Activated B cell treated with CpG ODN at 0.5 μM for 24 hours (primary cell): ENCODE measurements at places on chromosomes 7 and 10. TPM values are rescaled to one million over a fixed set of nuclear protein-coding genes. Genes with fewer than 3 reads are reported as not detected.

- DNase-seq, result no peak
These were observed 625.1 kb downstream of the DNAJB6 start for GRCh38 chr7:157961731-157962457.

The LLCFC1 gene
- total RNA-seq, result not detected in 2 replicates

DNA sequence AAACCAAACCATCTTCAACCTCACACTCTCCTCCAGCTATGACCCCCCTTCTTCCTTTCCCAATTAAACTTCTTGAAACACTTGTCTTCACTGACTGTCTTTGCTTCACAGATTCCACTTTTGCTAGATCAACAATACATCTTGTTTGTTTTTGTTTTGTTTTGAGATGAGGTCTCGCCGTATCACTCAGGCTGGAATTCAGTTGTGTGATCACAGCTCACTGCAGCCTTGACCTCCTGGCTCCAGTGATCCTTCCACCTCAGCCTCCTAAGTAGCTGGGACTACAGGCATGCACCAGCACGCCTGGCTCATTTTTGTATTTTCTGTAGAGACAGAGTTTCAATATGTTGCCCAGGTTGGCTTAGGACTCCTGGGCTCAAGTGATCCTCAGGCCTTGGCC is 59.7 kb downstream of the HIP1 start:
- no peak for DNase-seq

The CALCR gene
- total RNA-seq, result not detected in 2 replicates

GRCh38 chr10:82653244-82654155 is 778.5 kb downstream of the NRG3 start:
- no peak for DNase-seq

The IRF5 gene
- 145 and 164 TPM in 2 replicates for total RNA-seq

The BAMBI gene
- 0.16 and 0.32 TPM in 2 replicates for total RNA-seq

DNA sequence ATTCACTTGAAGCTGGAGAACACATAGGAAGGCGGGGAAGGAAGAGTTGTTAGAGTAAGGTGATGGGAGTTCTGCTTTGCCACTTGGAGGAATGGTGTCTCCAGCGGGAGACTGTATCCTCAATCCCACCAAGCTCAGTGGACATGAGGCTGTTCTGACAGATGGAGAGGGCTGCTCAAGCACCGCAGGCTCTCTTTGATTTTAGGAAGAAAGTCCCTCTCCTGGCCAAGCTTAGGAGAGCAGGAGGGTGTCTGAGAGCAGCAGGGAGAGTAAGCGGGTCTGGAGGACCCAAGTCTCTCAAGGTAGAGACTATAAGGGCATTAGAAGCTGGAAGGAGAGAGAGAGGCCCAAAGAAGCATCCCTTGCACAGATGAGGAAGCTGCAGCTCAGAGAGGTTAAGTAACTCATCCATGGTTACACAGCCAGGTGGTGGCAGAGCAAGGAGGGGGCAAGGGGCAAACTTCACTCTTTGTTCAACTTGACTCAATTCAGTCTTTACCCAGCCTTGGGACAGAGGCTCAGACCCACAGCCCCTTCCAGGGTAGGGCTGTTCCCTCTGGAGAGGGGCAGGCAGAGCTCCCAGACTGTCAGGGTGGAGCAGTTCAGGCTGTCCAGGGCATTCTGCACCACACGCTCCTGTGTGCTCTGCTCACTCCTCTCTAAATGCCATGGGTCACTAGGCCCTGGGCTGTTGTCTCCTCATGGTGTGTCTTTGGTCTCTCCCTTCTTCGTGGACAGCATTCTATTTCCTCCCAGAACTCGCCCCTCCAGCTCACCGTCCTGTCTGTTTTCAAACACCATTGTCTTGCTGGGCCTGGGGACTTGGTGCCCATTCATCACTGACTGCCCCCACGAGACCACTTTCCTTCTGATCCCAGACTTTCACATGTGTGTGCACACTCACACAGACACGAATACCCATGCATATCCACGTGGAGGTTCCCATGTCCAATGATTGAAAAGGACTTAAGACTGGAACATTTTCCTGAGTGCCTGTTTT is 8.9 kb downstream of the CHAT start:
- no peak for DNase-seq

The LRRC18 gene
- total RNA-seq, result not detected in 2 replicates

- DNase-seq, result no peak
These were observed 65.6 kb upstream of the PDGFA start for GRCh38 chr7:585229-585711.

The GPR15LG gene
- total RNA-seq, result not detected in 2 replicates

DNA sequence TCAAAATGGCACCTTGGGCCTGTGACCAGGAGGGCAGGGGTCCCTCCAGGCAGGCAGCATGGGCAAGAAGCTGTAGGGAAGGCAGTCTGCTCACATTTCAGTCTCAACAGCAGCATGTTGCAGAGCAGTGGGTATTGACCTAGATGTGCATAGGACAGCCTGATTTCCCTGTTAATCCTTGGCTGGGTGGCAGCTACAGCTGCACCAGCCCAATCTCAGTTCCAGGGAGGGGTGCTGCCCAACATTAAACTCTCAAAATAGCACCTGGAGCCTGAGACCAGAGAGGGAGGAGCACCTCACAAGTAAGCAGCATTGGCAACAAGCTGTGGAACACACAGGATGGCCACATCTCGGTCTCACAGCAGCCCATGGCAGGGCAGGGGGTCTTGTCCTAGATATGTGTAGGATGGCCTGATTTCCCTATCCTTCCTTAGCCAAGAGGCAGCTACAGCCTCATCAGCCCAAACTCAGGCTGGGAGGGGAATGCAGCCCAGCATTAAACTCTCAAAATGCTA is 10.3 kb downstream of the TMEM140 start:
- no peak for DNase-seq

- no peak for DNase-seq
These were observed 82.9 kb downstream of the CDK14 start for GRCh38 chr7:90678986-90679385.

DNA sequence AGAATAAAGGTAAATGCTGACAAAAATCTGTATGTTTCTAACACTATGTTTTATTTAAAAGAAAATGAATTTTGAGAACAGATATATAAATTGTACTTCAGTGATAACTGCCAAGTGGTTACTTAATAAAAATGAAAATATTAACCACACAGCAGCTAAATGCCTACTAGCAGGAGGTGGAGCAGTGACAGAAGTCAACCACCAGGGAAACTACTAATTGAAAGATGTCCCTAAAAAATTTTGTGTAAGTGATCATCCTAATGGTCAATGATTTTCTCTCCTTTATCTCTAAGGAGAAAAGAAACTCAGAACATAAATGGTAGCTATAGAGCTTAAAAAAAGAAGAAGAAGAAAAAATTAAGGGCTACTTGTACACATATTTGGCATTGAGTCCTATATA is 22.9 kb downstream of the WNT16 start:
- no peak for DNase-seq

The UCMA gene
- not detected in 2 replicates for total RNA-seq

GRCh38 chr10:51821045-51821444 is 121.7 kb upstream of the CSTF2T start:
- no peak for DNase-seq

DNA sequence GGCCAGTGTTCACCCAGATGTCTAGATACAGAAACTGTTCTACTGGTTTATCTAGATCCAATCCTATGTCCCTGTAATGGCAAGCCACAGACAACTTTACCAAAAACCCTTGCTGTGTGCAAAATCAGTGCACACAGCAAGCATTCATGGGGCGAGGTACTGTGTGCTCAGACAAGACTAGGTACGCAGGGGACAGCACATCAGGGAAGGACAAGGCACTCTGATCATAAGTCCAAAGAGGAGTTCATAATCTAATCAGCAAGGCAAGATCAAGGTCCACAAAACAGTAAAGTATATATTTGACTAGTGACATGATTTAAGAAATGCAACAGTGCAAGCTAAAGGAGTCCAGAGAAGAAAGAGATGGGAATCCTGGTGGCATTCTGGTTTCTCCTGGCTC is 25.9 kb downstream of the KCNMA1 start:
- no peak for DNase-seq

The ACTL6B gene
- total RNA-seq, result not detected in 2 replicates

DNA sequence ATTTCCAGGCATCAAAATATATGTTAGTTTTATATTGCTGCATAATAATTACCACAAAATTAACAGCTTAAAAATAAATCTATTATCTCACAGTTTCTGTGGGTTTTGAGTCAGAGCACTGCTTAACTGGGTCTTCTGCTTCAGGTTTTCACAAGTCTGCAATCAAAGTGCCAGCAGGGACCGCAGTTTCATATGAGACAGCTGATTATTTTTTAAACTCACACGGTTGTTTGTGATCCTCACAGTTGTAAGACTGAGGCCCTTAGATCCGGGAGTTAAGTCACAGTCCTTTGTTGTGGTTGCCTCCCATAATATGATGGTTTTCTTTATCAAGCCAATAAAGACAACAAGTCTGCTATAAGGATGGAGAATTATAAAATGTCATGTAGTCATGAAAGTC is 146.0 kb upstream of the ZWINT start:
- no peak for DNase-seq

The ARHGAP22 gene
- total RNA-seq, result 0.82 and 1.5 TPM in 2 replicates

GRCh38 chr7:113710310-113711096 is 208.3 kb downstream of the PPP1R3A start:
- no peak for DNase-seq

- DNase-seq, result no peak
These were observed 14.5 kb upstream of the ZNF282 start for GRCh38 chr7:149180722-149181449.

The GIMAP7 gene
- 0.39 TPM in 1 of 2 replicates, not detected in the other for total RNA-seq

DNA sequence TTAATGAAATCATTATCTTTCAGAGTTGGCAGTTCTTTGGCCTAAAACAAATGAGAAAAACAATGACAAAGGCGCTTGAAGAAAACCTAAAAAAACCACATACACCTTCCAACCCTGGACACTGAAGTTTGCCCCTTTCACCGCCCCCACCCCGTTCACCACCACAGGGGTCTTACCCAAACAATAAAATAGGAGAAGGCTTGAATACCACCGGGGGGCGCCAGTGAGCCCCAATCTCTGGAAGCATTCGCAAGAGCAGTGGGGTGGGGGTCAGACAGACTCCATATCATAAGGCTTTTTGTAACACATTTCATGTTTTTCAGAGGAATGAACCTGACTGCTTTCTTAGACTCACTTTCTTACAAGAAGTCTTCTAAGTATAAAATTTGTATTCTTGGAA is 163.6 kb downstream of the PIP4K2A start:
- peak; percentile 50 for DNase-seq

DNA sequence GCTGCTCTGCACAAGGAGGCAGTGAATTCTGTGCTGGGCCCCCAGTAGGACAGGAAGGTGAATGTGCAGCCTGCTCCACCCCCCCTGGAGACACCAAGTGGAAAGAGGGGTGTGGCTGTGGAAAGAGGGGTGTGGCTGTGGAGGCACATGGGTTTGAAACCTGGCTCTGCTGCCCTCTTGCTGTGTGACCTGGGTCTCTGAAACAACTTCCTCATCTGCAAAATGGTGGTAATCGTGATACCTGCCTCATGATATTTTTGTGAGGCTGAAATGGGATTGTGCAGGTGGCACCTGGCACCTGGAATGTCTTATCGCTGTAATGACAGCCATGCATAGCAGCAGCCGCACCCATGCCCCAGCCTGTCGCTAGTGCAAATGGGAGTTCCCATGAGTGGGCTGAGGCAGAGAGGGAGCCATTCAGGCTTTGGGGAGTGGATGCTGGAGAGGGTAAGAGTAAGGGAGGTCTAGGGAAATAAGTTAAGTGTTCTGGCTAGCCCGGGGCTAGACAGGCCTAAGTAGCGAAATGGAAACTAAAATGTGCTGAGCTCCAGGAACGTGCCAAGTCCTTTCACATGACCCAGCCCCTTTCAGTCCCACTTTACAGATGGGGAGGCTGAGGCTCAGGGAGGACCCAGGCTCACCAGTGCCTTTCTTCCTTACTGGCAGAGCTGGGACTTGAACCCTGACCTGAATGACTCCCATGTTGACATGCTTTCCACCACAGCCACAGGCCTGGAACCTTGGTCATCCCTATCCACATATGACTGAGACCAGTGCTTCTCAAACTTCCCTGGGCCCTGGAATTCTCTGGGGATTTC is 35.0 kb downstream of the C10orf105 start:
- DNase-seq, result no peak

The HACD1 gene
- total RNA-seq, result 1.8 and 2.6 TPM in 2 replicates

- DNase-seq, result no peak
These were observed 2.6 kb upstream of the RASSF4 start for GRCh38 chr10:44956717-44957706.

The AKR1C2 gene
- total RNA-seq, result not detected in 2 replicates

The NODAL gene
- total RNA-seq, result not detected in 2 replicates

- DNase-seq, result peak; percentile 69
These were observed 52.4 kb upstream of the GTF2IRD1 start for GRCh38 chr7:74401137-74401859.

The PCLO gene
- 0.05 and 0.07 TPM in 2 replicates for total RNA-seq

The PNLIPRP2 gene
- total RNA-seq, result not detected in 2 replicates

GRCh38 chr7:114688443-114689055 is 233.3 kb upstream of the MDFIC start:
- no peak for DNase-seq

The TMEM213 gene
- total RNA-seq, result not detected in 2 replicates

DNA sequence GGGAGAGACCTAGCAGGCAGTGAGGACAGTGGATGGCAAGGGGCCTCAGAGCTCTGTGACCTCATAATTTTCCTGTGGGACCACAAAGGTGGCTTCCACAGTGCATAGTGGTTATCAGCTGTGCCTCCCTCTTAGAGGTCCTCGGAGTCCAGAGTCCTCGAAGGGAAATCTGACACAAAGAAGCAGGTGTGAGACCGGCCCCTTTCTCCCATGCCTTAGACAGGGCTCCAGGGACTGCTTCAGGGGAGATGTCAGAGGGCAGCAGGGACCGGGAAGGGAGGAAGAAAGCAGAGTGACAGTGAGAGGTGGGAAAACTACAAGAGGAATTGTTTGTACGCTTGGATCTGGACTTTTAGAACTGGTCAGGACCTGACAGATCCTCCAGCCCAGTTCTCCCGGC is 66.3 kb downstream of the BAMBI start:
- DNase-seq, result no peak

DNA sequence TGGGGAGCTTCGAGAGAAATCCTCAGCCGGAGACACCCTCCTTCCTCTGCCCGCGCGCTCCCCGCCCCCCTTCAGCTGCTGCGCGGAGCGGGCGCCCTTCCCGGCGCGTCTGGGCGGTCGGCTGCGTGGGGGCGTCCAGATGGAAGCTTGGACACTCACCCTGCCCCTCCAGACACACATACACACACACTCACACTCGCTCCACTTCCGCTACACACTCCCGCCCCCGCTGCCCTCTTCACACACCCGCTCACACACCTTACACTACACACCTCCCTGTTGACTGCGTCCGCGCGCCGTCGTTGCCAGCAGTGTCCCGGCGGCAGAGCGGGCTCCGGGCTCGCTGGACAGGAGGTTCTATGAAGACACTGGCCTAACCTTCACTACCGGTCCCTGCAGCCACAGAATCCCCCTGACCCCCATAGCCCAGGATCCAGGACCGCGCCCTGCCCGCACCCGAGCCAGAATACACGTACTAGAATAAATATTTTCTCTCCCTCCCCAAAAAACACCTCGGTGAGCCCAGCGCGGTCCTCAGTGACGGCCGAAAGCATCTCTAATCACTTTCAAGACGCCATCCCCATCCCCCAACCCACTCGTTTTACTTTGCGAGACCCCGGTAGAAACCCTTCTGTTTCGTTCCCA is 1.1 kb upstream of the EGR2 start:
- peak; percentile 62 for DNase-seq

The GGCT gene
- total RNA-seq, result 22.7 and 24.4 TPM in 2 replicates

- no peak for DNase-seq
These were observed 179.3 kb upstream of the NEBL start for GRCh38 chr10:21076381-21076780.
